ENCODE measurements at places on chromosomes 7 and 10.

DNA sequence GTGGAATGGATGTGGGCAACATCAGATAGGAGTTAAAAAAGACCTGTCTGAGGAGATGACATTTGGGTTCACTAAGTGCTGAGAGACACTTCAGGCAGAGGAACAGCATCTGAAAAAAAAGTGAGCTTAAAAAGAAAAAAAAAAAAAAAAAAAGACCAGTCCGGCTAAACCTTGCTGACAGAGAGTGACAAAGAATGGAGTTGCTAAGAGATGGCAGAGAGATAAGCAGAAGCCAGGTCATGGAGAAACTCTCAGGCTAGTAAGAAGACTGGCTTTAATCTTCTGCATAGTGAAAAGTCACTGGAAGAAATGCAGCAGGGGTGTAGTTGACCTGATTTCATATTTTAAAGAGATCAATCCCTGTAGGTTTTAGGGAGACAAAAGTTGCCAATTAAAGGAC, 711.1 kb upstream of the SEMA3D start:
- no peak for DNase-seq

DNA sequence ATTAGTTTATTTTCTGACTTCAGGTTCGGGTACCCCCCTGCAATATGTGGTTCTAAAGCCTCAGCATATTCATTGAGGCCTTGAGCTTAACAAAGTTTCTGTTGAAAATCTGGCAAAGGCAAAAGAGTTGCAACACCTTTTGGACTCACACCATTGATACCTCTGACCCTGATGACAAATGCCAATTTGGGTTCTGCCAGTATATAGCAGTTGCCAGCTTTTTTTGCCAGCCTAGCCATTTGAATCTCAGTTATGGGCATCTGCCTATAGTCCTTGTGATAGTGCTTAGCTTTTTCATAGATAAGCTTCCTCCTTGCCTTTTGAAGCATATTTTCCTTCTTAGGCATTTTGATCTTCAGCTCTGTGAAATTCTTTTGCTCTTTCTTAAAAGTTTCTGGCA, 31.9 kb downstream of the LIPJ start:
- DNase-seq: no peak

DNA sequence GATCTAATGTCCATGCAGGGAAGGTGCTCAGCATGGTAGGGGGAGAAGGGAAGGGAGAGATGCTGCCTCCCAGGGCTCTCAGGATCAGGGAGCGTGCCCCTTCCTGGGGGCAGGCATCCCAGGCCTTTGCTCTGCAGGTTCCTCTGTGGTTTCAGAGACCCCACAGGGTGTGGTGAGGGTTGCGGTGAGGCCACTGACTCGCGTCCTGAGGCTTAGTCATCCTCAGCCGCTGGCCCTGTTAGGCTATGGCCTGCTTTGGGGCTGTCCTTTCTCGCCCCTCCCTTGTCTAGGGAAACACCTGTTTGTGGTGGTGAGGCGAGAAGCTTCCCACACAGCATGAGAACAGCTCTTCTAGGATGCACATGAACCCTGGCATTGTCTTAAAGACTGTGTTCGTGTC, 558.3 kb upstream of the FOXK1 start:
- DNase-seq: no peak

DNA sequence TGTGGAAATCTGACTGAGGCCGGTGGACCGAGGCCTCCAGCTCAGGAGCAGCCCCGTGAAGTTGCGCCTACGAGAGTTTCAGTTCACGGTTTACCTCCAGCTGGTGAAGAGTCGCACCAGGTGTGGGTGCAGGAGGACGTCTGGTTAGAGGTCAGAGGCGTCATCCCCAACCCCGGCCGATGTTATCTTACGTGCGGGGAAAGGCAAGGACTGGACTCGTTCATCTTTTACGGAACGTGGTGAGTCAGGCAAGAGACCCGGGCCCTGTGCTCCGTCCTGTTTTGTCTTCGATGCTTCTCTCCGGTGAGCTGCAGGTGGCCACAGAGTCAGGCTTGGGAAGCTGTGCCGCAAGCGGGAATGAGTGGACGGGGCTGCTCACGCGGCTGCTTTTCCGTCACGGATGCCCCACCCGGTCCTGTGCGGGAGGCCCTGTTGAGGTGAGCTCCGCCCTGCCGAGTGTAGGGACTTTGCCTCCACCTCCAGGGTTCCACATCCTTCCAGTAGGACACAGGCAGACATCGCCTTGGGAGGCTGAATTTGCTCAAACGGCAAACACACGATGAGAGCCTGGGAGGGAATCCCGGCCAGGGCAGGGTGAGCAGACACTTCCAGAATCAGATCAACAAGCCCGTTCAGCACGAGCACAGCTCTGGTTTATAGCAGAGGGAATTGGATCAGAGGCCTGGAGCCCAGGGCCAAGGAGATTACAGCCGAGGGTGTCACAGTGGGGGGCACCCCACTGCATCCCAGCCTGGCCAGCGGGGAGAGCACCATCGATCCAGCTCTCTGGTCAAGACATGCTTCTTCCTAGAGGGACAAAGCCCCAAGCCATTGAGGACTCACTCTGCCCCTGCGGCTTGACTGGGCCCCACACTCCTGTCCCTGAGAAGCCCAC, 50.1 kb upstream of the INPP5A start:
- no peak for DNase-seq

DNA sequence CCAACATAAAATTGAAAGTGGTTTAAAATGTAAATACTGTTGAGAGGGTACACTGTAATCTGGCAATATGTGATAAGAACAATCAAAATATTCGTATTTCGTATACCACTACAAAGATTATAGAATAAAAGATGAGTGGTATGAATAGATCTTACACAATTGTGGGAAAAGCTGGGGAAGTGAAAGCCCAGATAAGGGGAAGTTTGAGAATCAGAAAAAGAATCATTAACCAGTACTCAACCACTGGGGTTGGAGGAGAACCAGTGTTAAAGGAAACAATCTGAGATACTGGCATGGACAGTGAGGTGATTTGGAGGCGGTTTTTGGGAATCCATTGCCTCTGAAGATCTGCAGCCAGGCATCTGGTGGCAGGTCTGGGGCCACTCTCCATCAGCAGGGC, 59.7 kb upstream of the CDK14 start:
- DNase-seq: no peak

DNA sequence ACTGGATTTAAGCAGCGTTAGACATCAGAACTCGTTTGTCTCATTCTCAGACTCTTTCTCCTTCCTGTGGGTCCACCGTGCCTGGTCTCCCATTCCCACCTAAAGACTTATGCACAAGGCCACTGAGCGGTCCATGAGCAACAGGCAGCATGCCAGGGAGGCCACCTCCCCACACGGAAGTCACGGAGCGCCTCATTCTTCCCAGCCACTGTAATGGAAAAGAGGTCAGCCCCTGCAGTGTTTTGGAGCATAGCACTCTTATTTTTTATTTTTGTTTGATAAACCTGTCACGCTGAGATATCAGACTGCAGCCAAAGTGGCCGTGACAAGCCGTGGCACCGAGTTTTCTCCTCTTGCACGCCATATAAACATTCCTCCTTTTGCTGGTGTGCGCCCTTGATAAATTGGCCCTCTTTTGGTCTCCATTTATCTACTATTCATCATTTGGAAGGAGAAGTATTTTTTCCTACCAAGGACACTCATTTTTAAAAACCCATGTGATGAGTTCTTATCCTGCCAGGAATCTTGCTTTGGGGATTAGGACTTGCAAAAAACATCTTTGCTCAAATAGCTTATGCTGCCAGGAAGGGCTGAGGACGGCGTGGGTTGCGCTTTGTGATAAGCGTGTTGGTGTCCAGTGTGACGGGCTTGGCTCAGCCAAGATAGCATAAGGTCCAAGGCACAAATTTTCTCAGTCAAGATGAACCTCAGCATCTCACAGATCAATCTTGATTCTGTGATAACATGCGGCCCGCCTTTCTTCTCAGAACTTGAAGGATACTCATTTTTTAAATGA, 206.0 kb downstream of the CCDC3 start:
- no peak for DNase-seq

DNA sequence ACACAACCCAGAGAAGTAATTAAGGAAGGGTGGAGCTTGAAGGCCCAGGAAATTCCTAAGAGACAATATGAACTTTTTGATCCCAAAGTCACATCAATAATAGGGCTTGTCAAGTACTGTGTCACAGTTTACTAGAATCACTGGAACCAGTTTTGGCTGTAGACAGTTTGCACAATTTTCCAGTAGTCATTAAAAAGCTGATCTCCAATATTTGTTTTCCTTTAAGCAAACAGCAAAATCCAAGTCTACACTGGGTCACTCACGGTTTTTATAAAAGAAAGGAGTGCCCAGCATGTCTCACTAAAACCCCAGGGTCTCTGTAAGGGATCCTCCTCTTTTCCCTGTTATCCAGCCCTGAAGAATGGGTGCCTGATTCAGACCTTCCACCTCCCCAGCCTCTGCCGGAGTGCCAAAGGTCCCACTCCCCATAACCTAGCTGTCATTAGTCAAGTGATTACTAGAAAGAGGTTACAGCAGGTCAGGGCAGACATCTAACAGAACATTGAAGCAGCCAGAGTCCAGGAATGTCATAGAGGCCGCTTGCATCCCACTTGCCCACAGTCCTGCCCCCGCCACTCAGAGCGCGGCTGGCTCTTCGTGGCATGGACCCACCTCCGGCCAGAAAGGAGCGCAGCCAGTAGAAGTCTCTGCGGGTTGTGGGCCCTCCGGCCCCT, 552 bp downstream of the SLC25A16 start:
- no peak for DNase-seq

DNA sequence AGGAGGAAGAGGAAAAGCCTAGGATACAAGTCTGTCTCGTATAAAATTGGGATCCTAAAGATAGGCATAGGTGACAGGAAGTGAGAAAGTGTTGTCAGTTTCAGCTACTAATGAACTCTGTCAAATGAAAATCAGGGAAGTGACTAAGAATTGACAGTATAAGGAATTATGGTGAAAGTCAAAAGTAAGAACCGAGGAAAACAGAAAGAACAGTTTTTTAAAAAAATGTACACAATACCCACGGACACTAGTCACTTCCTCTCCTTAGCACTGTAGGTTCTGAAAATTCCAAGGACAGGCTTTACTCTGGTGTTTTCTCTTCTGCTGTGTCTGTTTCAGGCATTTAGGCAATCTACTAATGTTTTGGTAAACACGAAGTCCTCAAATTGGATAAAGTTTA, 42.3 kb downstream of the ATAD1 start:
- DNase-seq: no peak

- DNase-seq: no peak
These were observed 228.5 kb downstream of the POLR1F start for GRCh38 chr7:19480383-19480782.

- no peak for DNase-seq
These were observed 635.8 kb downstream of the PARD3 start for GRCh38 chr10:34179280-34179679.

- no peak for DNase-seq
These were observed 28.6 kb upstream of the LAMB4 start for GRCh38 chr7:108158776-108159175.

Data from D341Med (cell line).